CD4-positive, alpha-beta T cell treated with Interleukin-6 at 100 ng/mL for 8 hours (primary cell): ENCODE measurements at places on chromosomes 2 and 18.

DNA sequence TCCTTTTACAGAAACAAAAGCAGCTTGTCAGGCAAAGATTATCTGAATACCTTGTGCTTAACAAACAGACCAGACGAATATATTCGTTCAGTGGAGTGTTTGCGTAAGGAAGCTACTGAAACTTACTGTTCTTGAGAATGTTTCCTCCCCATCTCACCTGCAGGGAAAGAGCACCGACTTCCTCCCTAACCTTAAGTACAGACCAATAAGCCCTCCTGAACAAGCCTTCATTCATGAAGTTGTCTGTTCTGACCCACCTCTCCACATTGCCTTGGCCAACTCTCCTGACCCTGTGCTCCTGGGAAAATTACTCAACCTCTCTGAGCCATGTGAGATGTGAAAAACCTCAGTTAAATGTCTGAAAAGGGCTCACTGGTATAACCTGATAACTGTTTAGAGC lies 35.2 kb downstream of the STK39 start:
- no peak for DNase-seq

GRCh38 chr2:234306426-234307173 lies 190.3 kb downstream of the ARL4C start:
- DNase-seq, result no peak

GRCh38 chr2:217279140-217279539 lies 419.3 kb upstream of the TNP1 start:
- no peak for DNase-seq

GRCh38 chr2:236527159-236527630 lies 42.4 kb upstream of the ACKR3 start:
- DNase-seq, result no peak

GRCh38 chr2:12320991-12321641 lies 395.6 kb upstream of the TRIB2 start:
- no peak for DNase-seq

GRCh38 chr2:71684226-71685072 lies 231.1 kb downstream of the DYSF start:
- DNase-seq, result no peak

- DNase-seq, result no peak
Observed at GRCh38 chr2:216735086-216735485, 39.7 kb upstream of the IGFBP5 start.
